ENCODE measurements at places on chromosomes 5 and 9.

- no peak for DNase-seq
Observed at GRCh38 chr5:105350486-105351140, 1788.0 kb upstream of the NUDT12 start.

DNA sequence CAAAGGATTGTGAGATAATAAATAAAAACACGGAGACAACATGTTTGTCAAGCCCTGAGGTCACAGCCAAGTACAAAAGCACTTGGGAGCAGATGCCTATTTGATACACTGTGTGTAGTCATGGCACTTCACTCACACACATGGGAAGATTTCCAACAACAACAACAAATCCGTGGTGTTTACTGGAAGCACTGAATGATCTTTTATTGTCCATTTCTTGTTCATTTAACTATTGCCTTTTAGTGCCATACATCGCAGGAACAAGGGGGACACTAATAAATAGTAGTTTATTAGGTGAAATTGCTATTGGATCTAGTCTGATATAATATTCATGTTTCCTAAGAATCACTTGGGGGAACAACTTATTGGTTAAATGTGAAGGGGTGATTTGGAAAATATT lies 20.4 kb upstream of the GDNF start:
- no peak for DNase-seq

DNA sequence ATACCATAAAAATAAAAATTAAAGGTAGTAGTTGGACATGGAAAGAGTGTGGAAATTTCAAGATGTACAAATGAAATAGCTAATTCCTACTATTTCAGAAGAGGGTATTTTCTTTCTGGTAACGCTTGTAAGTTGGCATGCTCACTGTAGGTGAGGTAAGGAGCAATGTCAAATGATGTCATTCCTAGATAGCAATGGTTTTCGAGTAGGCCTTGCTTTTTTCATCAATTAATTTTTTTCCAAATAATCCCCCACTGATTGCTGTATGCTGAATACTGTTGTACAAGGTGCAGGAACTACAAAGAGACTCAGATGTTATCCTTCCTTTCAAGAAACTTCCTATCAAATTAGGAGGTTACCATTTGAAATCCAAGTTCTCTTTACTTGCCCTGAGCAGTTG lies 928 bp upstream of the SELENOP start:
- DNase-seq: no peak

DNA sequence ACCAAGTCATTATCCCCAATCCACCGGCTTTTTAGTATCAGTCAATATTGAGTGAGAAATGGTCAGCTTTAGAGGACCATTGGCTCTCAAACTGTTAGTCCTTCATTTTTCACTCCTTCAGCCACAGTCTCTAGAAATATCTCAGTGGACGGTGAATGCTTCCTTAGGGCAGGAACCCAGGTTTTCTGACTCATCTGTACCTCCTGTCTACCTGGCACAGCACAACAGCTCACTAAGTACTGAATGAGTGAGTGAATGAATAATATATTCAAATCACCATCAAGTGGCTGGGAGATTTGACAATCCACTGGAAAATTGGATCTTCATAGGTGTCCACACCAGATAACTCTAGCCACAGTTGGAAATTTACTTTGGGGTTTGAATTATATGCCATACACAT lies 609.5 kb upstream of the CLINT1 start:
- no peak for DNase-seq

DNA sequence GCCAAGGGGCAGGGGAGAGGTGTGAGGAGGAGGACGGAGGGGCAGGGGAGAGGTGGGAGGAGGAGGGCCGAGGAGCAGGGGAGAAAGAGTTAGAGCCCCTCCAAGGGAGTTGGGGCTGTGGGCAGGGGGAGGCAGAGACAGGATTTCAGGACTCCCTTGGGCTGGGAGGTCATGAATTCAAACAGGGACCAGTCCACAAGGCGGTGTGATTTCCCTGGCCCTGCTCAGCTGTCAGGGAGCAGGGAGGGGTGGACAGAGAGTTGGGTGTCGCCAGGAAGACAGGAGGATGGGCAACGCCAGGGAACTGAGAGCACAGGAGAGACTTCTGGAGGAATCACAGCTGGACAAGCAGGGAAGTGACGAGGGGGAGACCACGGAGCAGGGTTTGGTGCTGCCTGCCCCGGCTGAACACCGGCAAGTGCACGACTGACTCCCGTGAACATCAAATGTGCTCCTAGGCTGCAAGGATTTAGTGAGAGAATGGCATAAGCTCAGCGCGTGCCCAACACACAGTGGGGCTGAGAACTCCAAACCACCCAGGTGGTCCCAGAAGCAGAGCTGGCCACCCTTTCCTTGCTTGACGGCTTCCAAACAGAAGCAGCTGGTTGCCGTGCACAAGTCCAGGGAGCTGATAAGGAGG lies 17.8 kb upstream of the OLFM1 start:
- DNase-seq: no peak

- DNase-seq: no peak
Observed at GRCh38 chr5:30392897-30393296, 800.6 kb upstream of the CDH6 start.

GRCh38 chr9:137168904-137169856 lies 671 bp downstream of the LRRC26 start:
- DNase-seq: no peak

DNA sequence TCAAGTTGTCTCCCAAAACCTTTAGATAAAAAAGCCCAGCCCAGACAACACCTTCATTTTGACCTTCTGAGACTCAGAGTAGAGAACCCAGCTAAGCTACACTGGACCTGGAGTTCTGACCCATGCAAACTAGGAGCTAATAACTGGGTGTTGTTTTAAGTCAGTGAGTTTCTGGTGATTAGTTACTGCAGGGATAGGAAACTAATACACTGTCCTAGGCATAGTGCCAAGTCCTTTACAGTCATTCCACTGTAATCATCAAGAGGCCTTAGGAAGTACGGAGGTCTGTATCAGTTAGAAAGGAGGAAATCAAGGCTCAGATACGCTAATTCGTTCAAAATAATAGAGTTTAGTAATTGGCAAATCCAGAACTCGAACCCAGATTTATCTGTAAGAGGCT lies 197.9 kb downstream of the KCTD16 start:
- no peak for DNase-seq

DNA sequence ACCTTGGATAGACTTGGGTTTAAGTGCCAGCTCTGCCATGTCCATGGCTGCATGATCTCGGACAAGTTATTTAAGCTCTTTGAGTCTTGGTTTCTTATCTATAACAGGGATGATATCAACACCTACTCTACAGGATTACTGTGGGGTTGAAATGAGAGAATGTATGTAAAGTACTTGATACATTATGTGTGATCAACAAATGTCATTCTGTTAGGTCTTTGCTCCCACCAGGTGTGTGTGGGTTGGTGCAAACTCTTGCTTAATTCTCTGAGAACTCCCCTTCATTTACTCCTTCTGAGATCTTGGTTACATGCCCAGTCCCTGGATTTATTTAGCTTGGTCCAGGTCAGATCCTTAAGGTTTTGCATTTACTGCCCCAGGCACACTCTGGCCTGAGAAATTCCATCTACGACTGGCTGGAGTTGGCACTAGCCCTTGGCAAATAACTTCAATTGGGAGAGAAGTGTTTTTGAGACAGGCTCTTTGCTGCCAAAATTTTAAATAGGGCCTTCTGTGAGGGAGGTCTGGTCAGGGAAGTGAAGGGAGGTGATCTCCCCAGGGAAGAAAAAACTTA lies 63.5 kb upstream of the KLF9 start:
- DNase-seq: no peak

GRCh38 chr5:36635721-36636390 lies 29.4 kb downstream of the SLC1A3 start:
- no peak for DNase-seq

- DNase-seq: no peak
Observed at GRCh38 chr9:120659209-120659608, 55.1 kb downstream of the MEGF9 start.

DNA sequence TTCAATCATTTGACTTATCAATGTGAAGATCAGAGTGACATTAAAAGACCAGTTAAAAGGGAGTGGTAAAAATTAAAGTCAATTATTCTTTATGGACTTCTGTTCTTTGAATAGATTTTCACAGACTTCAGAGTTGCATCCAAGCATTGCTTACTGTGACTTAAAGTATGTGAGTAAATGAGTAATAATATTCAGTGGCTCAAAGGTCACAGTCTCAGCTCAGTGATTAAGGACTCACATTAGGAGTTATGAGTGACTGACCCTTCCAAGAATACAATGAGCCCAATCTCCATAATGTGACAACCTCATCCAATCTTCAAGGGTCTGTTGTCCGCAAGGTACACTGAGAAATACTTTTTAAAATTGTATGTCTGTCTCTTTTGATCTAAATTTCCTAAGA lies 811.2 kb downstream of the BRINP1 start:
- no peak for DNase-seq

- DNase-seq: no peak
Observed at GRCh38 chr5:146640285-146640896, 124.4 kb upstream of the GPR151 start.

DNA sequence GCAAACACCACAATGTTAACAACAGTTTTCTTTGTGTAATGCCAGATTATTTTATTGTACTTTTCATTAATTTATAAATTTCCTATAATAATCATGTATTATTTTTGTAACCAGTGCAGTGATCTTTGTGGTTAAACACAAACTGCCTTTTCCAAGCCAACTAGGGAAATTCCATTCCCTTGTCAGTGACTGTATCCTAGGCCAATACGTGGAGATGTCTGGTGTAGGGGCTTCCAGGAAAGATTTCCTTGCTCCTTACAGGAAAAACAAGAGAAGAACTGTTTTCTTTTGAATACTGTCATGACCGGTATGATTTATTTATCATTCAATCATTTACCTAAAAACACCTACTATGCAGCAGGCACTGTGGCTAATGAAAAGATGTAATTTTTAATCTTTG lies 31.4 kb downstream of the FANCC start:
- no peak for DNase-seq

GRCh38 chr9:86093788-86094555 lies 5.4 kb downstream of the GOLM1 start:
- no peak for DNase-seq

DNA sequence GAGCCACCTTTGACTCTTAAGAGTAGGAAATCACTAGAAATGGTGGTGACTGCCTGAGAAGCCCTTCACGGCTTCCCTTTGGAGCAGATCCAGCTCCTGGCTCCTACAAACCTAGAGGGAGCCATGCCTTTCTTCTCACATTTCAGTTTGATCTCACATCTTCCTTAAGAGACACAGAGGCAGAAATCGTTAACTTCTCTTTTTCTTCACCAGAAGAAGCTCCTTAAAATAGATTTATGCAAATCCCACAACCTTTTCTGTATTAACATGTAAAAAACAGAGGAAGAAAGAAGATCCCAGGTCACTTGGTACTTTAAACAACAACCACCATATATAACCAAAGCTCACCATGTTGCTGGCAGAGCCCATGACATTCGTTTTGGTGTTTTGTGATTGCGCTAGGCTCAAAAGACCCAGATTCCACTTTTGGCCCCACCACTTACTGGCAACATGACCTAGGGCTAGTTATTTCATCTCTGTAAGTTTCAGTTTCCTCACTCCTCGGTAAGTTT lies 29.6 kb downstream of the PAX5 start:
- no peak for DNase-seq

DNA sequence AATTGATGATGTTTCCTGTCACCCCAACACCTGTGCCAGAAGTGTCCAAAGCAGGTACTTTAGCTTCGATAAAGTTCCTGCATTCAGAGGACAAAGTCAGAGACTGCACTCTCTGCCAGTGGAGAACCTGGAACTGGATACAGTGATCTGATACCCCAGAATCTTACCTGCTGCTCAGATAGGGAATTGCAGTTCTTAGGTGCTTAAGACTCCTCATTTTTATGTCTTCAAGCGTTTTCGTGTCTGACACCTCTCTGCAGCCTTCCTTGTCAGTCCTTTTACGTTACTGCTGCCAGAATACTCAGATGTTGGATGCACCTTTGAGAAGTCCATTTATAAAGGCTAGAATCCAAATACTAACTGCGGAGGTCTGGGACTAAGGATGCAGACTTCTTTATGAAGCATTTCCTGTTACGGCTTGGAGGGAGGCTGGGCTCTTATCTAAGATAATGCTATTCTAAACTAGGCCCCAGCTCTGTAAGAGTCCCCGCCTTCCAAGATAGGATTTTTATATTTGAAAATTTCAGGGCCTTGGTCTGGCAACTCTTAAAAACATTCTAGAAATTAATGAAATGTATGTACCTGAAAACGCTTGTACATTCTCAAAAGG lies 1.9 kb downstream of the ISOC1 start:
- no peak for DNase-seq

GRCh38 chr5:133425222-133425621 lies 187.1 kb downstream of the FSTL4 start:
- no peak for DNase-seq

GRCh38 chr5:96143450-96143849 lies 181.8 kb upstream of the ELL2 start:
- no peak for DNase-seq

DNA sequence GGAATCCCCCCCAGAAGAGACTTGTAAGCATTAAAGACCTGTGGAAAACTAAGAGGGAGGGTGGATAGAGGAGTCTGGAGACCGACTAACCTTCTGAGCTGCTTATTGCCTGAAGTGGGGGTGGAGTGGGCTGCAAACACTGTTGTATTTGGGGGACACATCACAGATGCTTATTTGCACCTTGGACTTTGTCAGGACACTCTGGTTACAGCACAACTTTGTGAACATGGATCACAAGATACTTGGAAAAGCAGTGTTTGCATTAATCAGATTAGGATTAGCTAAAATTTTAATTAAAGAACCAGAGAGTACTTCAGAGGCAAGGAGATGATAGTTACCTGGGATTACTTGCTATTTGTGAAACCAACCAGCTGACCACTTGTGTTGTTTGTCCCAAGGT lies 30.9 kb downstream of the TMC1 start:
- DNase-seq: no peak

GRCh38 chr9:125428060-125428901 lies 166.7 kb downstream of the GAPVD1 start:
- DNase-seq: no peak

DNA sequence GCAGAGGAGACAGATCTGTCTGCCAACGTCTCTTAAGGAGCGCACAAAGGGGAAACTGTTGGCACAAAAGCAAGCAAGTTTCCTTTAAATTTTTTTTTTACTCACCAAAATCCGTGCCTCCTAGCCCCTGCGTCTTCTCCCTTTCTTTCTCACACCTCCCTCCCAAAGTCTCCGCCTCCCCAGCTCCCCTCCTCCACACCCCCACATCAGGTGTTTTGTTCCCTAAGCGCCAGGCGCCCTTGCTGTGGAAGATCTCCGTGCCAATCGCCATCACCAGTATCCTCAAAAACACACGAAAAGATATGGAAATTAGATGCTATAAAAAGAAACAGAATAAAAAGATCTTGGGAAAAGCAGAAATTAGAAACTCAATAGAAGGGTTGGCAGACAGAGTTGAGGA lies 87.6 kb downstream of the DRD1 start:
- DNase-seq: no peak

- no peak for DNase-seq
Observed at GRCh38 chr5:105735704-105736103, 1935.0 kb downstream of the EFNA5 start.

DNA sequence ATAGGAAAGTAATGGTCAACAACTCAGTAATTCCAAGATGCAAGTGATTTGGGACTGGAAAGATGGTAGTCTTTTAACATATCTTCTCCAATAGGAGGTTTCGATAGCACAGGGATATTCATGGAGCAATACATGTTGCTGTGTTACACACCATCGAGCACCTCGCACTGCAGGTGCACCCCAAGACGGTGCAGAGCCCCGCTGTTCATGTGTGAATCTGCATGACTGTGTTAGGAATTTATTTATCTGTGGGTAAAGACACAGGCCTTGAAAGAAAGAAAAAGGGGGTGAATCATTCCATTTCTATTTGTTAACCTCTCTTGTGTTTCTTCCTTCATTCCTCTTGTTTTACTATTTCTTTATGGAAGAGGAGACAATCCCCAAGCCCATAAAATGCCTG lies 217.1 kb downstream of the EBF1 start:
- DNase-seq: no peak

- no peak for DNase-seq
Observed at GRCh38 chr5:37814699-37815098, 25.1 kb downstream of the GDNF start.
